ENCODE measurements at places on chromosomes 6 and 20.

DNA sequence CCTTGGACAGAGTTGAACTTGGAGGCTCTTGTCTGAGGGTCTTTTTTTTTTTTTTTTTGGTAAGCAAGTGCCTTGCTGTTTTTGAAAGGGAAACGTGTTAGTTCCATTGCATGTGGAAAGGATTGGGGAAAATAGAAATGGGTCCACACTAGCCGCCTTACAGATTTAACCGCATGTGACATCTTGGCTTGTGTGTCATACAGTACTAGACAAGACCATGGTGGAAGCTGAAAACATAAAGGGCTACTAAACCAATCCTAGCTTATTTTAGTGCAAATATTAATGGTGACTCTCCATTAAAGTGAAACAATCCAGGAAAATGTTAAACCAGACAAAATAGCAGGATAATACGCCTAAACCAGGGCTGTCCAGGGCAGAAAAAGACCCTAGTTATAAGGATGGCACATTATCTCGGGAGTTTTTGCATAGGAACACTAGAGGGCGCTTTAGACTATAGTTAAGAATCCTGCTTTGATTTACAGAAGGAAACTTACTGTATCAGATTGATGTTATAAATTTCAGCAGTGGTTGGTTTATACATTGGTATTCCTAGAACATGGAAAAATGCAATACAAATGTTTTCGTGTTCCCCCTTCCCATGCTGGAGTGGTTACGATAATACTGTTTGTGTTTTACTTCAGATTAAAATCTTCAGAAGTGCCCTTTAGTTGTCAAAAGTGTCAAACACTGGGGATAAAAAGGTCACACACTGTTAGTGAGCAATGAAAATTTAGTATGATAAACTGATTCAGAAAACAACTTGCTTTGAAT is 59.8 kb upstream of the DEK start:
- no peak for DNase-seq

GRCh38 chr6:110939429-110940200 is 18.9 kb upstream of the GTF3C6 start:
- no peak for DNase-seq

DNA sequence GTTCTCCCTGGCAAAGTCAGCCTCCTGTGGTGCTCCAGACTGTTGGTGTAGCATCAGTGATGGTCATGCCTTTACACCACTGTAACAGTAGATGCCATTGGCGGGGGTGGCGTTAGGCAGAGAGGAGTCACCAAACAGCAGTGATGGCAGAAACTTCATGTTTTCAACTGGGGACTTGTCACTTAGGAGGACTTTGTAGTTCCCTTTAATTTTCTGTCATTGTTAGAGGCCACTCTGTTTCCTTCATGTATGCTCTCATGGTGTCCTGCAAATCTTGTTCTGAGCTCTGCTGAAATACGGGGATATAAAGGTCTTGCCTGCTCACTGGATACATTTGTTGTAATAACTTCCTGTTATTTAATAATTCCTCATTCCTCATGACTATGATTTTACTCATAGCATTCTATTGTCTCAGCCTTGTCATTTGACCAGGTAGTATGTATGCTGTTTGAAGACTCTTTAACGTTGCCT is 4.6 kb downstream of the MAP3K4 start:
- no peak for DNase-seq

DNA sequence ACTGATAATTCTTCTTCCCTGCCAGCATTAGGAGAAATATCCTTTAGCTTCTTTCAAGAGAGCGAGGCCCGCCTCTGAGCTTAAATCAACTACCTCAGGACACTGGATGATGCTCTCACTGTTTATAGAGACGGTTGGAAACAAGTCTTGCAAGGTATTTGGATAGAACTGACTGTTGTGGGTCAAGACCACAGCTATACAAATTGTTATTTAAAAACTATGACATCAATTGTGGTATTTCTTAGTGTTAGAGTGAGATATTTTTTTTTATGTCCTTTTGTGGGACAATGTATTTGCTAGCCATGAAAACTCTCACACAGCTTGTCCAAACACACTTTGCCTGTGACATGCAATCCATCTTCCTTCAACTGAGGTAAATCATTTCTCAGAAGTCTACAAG is 136.3 kb upstream of the PHACTR1 start:
- no peak for DNase-seq

GRCh38 chr6:167552961-167553735 is 228.3 kb downstream of the TTLL2 start:
- no peak for DNase-seq

GRCh38 chr6:43291708-43292107 is 6.4 kb upstream of the SLC22A7 start:
- no peak for DNase-seq

DNA sequence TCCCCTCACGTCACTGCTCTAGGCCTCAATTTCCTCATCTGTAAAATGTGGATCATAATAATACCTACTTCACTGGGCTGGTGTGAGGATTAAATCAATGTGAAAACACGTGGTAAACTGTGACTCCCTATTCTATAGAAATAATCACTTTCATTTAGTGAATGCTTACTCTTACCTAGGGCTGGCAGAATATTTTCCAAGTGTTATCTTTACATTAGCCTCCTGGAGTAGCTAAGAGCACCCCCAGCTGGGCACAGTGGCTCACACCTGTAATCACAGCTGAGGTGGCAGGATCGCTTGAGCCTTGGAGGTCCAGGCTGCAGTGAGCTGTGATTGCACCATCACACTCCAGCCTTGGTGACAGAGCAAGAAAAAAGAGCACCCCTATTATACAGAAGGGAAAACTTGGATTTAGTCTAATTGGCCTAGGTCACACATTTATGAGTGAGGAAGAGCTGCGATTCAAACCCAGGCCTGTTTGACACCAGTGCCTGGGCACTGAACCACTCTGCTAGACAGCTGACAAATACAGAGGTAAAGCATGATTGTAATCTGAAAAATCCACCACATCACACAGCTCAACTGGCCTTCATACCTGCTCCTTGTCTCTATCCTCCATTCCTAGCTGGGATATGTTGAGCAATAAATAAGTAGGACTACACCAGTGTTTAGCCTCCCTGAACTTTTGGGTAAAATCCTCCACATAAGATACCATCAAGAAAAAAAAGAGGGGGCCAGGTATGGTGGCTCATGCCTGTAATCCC is 1.4 kb upstream of the SNTA1 start:
- DNase-seq: no peak

GRCh38 chr20:50569864-50570836 is 60.0 kb downstream of the PTPN1 start:
- peak; percentile 21 for DNase-seq

GRCh38 chr20:58808271-58809046 is 42.2 kb downstream of the GNAS-AS1 start:
- no peak for DNase-seq

DNA sequence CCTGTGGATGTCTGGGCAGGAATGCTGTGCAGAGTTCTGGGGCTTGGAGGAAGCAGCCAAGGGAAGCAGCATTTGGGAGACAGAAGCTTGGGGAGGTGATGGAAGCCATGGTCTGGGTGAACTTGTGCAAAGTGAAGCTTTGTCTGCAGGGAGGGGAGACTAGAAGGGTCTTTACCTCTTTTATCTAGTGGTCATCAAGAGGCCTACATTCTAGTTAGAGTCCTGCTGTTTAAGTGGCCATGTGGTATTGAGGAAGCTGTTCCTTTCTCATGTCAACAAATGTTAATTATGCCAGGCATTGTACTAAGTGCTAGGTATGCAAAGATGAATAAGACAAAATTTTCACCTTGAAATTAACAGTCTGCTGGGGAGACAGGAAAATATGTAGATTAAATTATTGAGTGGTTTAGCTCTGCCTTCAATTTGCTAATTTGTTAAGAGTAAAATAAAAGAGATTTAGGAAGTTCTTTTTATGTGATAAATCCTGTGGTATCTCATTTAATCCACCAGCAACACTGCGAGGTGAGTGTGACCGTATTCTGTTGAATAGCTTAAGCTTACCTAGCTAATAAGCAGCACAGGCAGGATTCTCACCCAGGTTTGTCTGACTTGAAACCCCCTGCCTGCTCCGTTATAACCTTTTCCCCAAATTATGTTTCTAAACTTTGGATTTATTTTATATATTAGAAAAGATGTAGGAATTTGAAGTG is 43.1 kb downstream of the ARID1B start:
- DNase-seq: no peak

DNA sequence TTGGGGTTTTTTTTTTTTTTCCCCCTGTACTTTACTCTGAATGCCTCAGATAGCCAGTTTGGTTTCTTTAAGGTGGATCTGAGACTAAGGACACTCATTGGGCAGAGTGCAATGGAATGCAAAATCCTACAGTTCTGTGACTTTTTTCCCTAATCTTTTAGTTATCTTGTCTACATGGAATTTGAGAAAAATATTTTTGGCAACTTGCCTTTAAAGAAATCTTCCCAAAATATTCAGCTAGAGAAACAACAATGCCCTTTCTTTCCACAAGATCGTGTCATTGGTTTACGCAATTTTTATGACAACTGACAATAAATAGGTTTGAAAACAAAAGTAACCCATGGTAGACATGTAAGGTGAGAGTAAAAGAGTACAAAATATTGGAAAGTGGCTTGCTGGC is 171.7 kb upstream of the LAMP5 start:
- no peak for DNase-seq
